ENCODE measurements at places on chromosomes 5 and 9.

DNA sequence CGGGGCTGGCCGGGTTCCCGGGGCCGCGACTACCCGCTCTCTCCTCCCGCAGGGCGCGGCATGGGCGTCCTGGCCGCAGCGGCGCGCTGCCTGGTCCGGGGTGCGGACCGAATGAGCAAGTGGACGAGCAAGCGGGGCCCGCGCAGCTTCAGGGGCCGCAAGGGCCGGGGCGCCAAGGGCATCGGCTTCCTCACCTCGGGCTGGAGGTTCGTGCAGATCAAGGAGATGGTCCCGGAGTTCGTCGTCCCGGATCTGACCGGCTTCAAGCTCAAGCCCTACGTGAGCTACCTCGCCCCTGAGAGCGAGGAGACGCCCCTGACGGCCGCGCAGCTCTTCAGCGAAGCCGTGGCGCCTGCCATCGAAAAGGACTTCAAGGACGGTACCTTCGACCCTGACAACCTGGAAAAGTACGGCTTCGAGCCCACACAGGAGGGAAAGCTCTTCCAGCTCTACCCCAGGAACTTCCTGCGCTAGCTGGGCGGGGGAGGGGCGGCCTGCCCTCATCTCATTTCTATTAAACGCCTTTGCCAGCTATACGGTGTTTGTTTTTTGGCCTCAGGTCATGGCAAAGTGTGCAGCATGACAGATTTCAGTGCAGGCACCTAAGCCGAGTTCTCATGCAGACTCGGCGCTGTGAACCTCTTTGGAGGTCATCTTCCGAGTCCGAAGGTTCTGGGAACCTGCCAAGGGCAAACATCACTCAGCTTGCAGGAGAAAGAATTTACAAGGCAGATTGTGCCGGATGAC, 516 bp downstream of the MRPL41 start:
- peak; percentile 21 for DNase-seq

- DNase-seq = no peak
Measured at GRCh38 chr9:80175286-80176150, 603.8 kb downstream of the TLE4 start.

DNA sequence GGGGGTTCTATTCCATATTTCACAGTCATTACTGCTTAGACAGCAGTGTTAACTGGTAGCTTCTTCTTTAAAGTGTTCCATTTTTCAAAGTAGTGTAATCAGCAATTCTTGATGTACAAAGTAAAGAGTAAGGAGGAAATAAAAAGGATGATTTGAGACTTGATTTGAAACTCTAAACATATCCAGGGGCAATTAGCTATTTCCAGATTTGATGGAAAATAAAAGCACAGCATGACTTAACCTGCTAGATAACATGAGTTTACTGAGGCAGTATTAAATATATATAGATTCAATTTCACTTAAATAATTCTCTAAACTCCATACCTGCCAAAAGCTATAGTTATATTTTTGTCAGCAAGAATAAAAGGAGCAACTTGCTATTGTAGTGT, 29.8 kb downstream of the NR2F1 start:
- DNase-seq = no peak

DNA sequence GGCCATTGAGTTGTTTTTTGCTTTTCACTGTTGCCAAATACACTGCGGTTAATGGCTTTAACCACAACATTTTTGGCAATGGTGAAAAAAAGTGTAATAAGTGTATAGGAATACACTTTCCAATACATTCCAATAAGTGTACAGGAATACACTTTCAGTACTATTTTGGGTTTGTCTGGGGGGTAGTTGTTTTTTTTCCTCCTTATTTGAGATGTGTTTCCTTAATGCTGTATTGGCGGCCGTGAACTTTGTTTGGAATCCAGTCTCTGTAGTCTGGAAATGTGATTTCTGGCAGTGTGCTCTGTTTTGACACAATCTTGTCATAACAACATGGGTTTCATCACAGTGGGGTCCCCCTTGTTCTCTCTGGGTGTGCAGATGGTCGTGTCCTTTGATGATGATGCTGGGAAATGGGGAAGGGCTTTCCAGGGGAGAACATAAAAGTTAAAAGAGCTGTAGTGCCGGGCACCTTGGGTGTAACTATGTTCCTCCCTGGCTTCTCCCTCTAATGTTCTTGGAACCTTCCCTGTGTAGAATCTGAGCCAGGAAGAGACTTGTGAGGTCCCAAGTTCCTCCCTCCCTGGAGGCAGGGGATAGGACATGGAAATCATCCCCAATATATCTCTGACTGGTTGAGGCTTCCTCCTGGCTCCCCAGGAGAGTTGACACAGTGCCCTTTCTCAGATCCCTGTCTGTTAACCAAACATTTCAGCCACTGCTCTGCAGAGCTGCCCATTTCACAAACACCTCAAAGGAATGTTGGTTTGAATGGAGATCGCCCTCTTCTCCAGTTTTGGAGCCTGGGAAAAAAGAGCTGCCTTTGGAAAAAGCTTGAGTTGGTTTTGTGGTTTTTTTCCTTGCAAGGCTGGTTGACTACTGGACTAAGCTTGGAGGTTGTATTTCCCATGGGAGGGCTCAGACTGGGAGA, 44.8 kb downstream of the RCL1 start:
- DNase-seq = no peak

DNA sequence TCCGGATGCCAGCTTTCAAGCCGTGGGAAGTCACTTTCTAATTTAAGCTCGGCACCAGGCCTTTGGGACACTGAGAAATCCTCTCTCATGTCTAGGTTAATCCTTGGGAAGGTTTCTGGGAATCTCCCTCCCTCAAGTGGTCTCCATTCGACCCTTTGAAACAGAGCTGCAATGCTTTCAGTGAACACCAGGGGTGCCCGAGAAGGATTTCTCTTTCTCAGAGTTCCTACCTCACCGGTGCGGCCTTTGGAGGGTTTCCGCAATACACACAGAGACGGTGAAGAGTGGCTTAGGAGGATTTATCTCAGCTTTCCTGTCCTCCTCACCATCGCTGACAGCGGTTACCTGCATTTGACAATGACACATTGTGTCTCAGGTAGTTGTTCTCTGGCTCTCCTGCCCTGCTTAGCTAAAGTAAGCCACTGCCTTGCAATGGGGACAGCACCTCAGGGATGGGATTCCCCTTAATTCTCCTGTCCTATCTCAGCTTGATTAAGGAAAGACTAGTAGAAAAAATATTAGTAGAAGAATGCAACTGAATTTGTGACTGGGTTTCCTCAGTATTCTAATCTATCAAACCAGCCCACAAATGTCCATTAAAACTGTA, 180.6 kb downstream of the GABRG2 start:
- DNase-seq = no peak

DNA sequence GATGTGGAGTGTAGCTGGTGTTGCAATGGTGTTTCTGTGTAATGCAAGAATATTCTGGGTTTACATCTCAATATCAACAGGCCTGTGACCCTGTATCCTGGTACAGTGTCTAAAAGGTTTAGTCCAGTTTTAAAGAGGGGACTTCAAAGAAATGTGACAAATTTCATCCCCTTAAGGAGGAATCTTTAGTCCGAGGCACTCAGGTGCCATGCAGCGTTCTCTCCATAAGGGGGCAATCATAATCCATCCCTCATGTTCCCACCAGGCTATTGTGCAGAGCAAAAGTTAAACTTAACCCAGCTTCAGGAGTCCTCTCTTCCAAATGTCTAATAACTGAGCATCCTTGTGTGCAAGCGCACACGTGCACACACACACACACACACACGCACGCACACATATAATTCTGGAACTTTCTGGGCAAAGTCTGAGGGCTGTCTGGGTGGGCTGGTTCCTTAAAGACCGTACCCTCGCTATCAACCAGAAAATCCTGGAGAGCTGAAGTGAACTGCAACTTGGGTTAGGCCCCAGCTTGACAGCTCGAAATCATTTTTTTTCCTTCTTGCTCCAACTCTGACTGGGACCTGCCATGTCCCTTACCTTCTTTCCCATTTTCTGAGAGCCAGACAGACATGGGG, 46.0 kb downstream of the CRB2 start:
- DNase-seq = no peak

DNA sequence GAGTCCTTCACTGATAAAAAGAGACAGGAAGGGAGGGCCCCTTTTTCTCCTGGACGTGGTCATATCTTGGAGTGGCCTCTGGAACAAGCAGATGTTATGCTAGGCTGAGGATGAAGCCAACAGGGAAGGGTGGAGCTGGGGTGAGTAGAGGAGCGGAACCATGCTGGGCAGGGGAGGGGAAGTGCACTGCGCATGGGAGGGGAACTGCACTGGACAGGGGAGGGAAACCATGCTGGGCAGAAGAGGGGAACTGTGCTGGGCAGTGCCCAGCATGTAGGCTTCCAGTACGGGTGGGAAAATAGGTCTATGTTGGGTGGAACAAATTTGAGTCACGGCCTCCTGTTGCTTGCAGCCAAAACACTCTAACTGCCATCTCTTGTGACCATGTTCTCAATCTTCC, 19.3 kb upstream of the IRX4 start:
- DNase-seq = no peak

DNA sequence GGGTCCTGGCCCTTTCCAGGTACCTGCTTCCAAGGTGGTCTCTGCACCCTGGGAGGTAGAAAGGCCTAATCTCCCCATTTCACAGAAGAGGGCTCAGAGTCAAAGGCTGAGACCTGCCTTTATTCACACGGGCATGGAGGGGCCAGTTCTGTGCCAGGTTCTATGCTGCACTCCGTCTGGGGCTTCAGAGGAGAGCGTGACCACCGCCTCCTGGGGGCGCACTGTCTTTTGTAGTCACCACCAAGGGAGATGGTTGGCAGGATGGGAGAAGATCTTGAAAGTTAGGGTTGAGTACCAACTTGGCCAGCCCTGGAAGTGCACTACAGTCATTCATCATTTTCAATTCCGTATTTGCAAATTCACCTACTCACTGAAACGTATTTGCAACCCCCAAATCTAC, 23.7 kb upstream of the PRDM12 start:
- DNase-seq = no peak

DNA sequence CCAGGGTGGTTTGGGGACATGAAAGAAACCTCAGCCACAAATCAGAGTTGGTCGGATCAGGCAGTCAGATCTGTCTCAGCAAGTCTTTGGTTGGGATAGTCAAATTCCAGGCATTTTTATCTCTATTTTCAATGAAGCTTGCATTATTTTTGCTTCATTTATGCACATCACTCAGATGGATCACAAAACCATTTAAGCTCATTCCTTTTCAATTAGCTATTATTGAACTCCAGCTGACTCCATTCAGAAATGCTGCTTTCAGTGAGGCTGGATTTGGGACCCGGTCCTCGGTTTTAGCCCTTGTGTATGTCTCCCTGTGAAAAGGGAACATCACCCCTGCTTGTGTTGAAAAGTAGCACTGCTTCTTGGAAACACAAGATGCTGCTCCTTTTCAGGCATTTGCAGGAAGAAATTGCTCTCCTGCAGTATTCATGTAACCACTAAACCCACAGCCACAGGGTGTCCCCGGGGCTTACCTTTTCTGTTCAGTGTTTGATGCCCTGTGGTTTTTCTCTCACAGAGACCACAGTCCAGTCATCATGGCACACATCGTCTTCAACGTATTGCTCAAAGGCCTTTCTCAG, 232.9 kb downstream of the NFIB start:
- no peak for DNase-seq

GRCh38 chr5:136992796-136993489, 506.2 kb downstream of the SPOCK1 start:
- no peak for DNase-seq

GRCh38 chr9:124001458-124001799, 10.1 kb upstream of the LHX2 start:
- DNase-seq = no peak

GRCh38 chr5:73393611-73394489, 54.7 kb downstream of the FOXD1 start:
- DNase-seq = no peak

- DNase-seq = no peak
Measured at GRCh38 chr5:78705826-78706225, 57.3 kb upstream of the LHFPL2 start.

DNA sequence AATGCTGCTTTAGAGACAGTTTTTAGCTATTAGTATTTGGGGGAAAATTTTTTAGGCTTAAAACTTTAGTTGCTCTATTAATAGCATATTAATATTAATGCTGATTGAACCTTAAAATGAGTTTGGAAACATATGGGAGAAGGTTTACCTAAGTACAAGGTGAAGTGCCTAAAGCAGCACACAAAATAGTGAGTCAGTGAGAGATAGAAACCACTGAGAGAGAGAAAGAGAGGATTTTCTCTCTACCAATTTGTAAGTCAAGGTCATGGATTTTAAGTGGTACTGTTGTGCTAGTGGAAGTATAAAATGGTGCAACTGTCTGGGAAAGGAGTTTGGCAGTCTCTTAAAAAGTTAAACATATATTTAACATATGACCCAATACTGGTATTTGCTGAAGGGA, 64.9 kb downstream of the MARCHF3 start:
- DNase-seq = no peak

DNA sequence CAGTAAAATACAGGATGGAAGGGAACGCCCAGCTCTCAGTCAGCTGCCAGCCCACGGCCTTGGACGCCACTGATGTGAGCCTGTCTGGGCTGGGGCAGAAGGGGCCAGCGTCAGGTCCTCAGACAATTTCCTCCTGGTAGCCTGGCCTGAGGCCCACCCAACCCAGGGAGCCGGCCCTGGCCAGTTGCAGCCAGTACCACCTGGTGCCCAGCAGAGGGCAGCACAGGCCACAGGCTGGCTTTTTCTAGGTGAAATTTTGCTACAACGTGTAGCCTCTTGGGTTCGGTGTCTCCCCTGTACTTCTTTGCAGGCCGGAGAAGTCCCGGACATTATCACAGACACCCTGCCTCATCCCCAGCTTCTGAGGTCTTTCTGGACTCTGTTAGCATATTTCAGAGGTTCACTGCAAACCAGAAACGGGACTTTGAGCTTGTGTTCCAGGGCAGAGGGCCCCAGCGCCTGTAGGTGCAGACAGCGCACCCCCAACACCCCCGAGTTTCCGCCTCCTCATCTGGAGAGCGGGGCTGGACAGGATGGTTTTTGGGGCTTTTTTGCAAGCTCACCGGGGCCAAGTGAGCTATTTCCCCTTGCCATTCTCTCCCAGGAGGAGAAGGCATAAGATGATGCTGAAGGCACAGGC, 45.9 kb upstream of the KCNMB1 start:
- DNase-seq = peak; percentile 46

GRCh38 chr9:126675147-126675467, 61.4 kb downstream of the LMX1B start:
- no peak for DNase-seq

GRCh38 chr5:43893951-43894684, 291.1 kb downstream of the NNT start:
- no peak for DNase-seq

GRCh38 chr5:153456354-153456753, 34.1 kb upstream of the GRIA1 start:
- DNase-seq = no peak

- no peak for DNase-seq
Measured at GRCh38 chr5:67010684-67011409, 185.8 kb downstream of the CD180 start.
